ENCODE measurements at places on chromosomes 13 and 19.

DNA sequence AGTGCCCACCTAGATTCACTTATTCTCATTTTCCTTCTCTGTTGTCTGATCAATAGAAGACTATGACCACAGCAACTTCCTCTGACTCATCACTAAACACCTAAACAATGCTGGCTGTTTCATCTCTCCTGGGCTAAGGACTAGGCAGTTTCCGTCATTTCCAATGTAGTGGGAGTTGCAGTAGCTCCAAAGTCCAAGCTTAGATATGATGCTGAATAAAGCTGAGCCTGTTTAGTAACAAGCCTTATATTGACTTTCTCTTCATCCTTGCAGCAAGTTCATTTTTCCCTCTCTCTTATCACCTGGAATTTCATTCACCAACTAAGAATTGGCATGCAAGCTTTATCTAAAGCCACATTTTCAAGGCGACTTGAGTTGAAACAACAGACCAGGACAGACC lies 53.5 kb upstream of the PCDH9 start:
- no peak for DNase-seq

DNA sequence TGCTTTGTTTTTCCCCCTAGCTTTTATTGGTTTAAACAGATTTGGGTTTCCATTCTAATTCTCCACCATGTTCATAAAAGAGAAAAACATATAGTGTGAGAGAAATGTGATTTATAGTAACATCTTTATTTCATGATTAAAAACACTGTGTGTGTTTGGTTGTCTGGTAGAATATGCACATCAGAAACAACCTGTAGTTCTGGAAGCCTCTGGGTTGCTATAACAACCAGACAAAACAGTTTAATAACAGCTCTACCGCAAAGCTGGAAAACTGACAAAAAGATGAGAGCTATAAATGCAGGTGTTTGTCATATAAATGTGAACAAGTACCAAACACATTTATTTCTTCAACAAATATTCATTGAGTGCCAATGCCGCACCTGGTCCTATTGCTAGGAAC lies 9.8 kb downstream of the KBTBD6 start:
- DNase-seq: no peak

DNA sequence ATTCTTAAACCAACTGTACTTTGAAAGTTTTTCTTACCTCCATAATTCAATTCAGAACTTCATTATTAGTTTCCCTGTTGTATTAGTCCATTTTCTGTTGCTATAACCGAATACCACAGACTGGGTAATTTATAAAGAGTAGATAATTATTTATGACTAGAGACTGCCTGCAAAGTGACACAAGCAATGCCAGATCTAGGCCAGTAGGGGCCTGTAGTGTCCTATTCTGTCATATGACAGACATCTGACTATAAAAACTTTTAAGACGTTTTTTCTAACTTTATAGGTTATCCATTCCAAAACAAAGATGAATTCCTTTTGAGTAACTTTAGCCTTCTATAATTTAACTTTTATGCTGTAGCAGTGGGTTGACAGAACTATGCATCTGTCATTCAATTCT lies 2783.8 kb downstream of the PCDH9 start:
- no peak for DNase-seq

DNA sequence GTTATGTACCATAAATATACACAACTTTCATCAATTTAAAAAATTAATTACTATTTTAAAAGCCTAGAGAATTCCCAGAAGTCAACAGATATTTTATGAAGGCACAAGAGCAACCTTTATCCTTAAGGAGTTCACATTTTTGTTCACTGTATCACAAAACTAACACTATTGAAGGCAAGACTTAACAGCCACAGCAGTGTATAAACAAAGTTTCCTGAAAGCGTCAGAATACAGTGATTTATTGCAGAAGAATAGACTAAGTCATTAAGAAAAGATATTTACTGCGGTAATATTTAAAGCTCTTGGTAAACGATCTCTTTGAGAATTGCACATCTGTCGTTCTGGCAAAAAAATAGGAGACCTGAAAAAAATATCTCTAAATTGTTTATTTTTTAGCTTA lies 419.3 kb upstream of the NBEA start:
- no peak for DNase-seq

DNA sequence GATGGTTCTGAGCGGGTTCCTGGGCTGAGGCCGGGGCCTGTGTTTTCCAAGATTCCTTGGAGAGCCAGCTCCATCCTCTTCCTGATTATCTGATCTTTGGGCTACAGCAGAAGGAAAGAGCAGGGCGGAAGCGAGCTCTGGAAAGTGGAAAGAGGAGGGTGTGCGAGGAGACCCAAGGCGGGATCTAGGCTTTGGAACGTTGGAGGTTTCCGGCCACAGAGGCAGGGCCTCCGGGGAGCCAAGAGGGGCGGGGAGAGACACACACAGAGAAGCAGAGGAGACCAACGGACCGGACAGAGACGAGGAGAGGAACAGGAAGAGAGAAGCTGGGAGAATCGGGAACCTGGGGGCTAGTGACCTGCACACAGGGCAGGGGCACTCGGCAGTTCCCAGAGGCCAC lies at the start of gene CLEC11A:
Gene CLEC11A, plus strand, starts transcription at position 296 of the 400 bp plus-strand sequence. CDS start 162 bp downstream, outside the sequence.
- DNase-seq: no peak

- no peak for DNase-seq
These were observed 1054.5 kb downstream of the SLITRK1 start for GRCh38 chr13:82827724-82828123.

GRCh38 chr19:3684054-3684816 lies 16.0 kb downstream of the PIP5K1C start:
- no peak for DNase-seq

DNA sequence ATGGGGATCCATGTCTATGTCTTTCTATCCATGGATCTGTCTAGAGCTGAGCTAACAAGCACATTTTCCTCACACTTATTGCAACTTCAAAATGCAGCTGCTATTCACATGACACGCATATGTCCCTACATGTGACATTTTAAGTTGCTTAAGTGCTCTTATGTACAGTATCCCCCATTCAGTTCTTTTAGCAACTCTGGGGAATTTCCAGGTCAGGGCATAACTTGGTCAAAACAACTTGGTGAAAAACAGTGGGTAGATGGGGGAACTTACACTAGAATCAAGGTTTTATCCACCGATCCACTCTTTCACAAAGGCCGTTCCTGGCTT lies 73.0 kb downstream of the COL4A1 start:
- no peak for DNase-seq

DNA sequence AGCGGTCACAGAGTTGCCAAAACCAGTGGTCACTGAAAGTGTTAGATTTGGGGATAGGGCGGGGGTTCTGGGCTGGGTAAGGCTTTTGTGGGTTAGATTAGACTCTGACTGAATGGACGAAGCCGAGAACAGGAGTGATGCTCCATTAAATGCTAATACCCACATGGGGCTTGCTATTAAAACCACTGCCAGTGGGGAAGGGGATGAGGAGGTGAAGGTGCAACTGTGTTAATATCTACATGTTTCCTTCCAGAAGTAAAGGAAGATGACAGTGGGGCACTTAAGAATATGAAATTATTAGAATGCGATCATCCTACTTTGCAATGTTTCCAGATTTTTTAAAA lies 573 bp upstream of the ZNF614 start:
- no peak for DNase-seq
